ENCODE measurements at places on chromosomes 1 and 21. TPM values are rescaled to one million over a fixed set of nuclear protein-coding genes. Genes with fewer than 3 reads are reported as not detected.
A peak's percentile ranks its signal among the peaks of the same experiment; 100 is the strongest.

- no peaks in the 10 kb centered on the region for H3K27me3 ChIP-seq
- H3K27ac ChIP-seq, result no peak overlapping the region
- no peak for DNase-seq
These were observed 21.5 kb downstream of the TUT4 start for GRCh38 chr1:52531249-52531872.

DNA sequence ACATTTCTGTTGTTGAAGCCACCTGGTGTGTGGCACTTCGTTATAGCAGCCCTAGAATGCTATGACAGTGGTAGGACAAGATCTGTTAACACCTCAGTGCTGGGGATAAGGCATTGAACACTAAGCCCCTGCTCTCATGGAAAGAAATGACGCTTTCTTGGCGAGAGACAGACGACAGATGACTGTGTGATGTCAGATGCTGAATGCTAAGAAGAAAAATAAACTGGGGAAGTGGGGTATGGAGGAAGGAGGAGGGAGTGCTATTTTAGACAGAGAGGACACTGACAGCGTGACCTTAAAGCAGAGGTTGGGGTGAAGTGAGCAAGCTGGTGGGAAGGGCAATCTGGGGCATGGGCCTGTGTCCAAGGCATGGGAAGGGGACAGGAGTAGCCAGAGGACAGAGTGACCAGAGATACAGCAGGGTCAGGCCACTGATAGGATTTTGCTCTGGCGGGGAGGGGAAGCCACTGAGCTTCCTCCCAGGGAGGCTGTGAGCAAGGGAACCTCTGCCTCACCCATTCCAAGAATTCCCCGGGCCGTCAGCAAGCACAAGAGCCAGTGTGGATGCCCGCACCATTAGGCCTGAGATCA is 15.2 kb downstream of the DOP1B start:
- H3K4me3 ChIP-seq, result no peak overlapping the region
- no peak overlapping the region for H3K27ac ChIP-seq
- no peaks in the 10 kb centered on the region for H3K27me3 ChIP-seq
- peaks cover 15% of the 10 kb centered on the region for H3K4me1 ChIP-seq
- DNase-seq, result no peak

ACP6 gene
- total RNA-seq, result 7.5 TPM

CRYZL1 gene
- 30.6 TPM for total RNA-seq

- H3K27me3 ChIP-seq, result no peaks in the 10 kb centered on the region
- peaks cover 25% of the 10 kb centered on the region for H3K36me3 ChIP-seq
- H3K4me3 ChIP-seq, result no peak overlapping the region
- DNase-seq, result no peak
- peaks cover 22% of the 10 kb centered on the region for H3K4me1 ChIP-seq
These were observed 3.2 kb upstream of the LYPLA2 start for GRCh38 chr1:23787701-23788100.

GRCh38 chr1:112264553-112264952 is 131.5 kb upstream of the CTTNBP2NL start:
- H3K36me3 ChIP-seq, result no peaks in the 10 kb centered on the region
- DNase-seq, result no peak
- H3K27ac ChIP-seq, result no peak overlapping the region
- no peaks in the 10 kb centered on the region for H3K4me1 ChIP-seq
- H3K27me3 ChIP-seq, result no peaks in the 10 kb centered on the region

- peak overlapping the region; percentile 76 for H3K4me3 ChIP-seq
- no peak for DNase-seq
- H3K27ac ChIP-seq, result peak overlapping the region; percentile 90
- no peaks in the 10 kb centered on the region for H3K27me3 ChIP-seq
- H3K36me3 ChIP-seq, result no peaks in the 10 kb centered on the region
These were observed 440 bp upstream of the MUL1 start for GRCh38 chr1:20508411-20508771.

GRCh38 chr1:197062692-197063091 is 4.4 kb downstream of the F13B start:
- no peaks in the 10 kb centered on the region for H3K4me1 ChIP-seq
- H3K27ac ChIP-seq, result no peak overlapping the region
- DNase-seq, result no peak
- H3K27me3 ChIP-seq, result no peaks in the 10 kb centered on the region

DNA sequence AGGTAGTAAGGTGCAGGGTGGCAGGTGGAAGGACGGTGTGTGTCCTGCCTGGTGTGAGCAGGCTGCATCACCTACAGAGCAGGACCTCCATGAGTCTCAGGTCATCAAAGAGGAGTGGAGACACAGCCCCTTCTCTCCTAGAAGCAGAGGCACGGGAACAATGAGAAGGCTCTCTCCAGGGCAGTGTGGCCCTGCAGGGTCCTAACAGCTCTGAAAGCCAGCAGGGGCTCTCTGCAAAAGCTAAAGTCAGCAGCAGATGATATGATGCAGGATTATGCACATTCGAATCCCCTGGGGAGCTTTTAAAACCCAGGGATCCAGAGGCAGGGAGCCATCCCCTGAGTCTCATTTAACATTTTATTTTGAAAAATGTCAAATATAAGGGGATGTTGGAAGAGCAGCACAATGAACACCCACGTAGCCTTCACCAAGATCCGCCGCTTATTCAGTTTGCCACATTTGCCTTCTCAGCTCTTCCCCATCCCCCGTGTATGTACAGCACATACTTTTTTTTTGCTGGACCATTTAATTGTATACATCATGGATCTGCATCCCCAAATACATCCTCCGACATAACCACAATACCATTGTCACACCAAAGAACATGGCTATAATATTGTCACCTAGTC is 88.1 kb downstream of the CNIH3 start:
- H3K27me3 ChIP-seq, result no peaks in the 10 kb centered on the region
- H3K4me3 ChIP-seq, result no peak overlapping the region
- no peaks in the 10 kb centered on the region for H3K36me3 ChIP-seq
- no peak for DNase-seq

GRCh38 chr1:168553680-168554553 is 10.1 kb upstream of the XCL2 start:
- no peak overlapping the region for H3K4me3 ChIP-seq
- H3K27ac ChIP-seq, result no peak overlapping the region
- no peak for DNase-seq
- no peaks in the 10 kb centered on the region for H3K36me3 ChIP-seq

LORICRIN gene
- not detected for total RNA-seq

- no peaks in the 10 kb centered on the region for H3K4me1 ChIP-seq
- no peaks in the 10 kb centered on the region for H3K36me3 ChIP-seq
- H3K4me3 ChIP-seq, result no peak overlapping the region
- H3K27me3 ChIP-seq, result no peaks in the 10 kb centered on the region
- no peak overlapping the region for H3K27ac ChIP-seq
These were observed 9.2 kb upstream of the FNBP1L start for GRCh38 chr1:93438716-93439115.

DNA sequence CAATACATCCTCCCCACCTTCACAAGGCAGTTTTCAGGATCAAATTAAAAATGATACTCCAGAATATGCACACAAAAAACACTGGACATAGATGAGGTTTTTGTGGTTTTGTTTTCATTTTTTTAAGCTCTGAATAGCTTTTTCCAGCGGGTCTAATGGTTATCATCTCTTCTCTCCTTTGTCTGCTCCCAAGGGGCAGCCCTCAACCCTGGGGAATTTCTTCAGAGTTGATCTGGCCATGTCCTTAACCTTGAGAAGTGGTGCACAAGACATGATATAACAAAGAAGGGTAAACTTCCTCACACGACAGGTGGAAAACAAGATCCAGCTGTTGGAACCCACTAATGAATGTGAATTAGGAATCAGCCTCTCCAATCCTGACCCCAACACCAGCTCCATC is 1.5 kb upstream of the CD244 start:
- no peaks in the 10 kb centered on the region for H3K27me3 ChIP-seq
- H3K27ac ChIP-seq, result no peak overlapping the region
- H3K4me3 ChIP-seq, result no peak overlapping the region
- H3K36me3 ChIP-seq, result no peaks in the 10 kb centered on the region
- H3K4me1 ChIP-seq, result peaks cover 7% of the 10 kb centered on the region

COG2 gene
- total RNA-seq, result 47.5 TPM

- no peaks in the 10 kb centered on the region for H3K4me1 ChIP-seq
- no peaks in the 10 kb centered on the region for H3K27me3 ChIP-seq
- H3K27ac ChIP-seq, result no peak overlapping the region
- DNase-seq, result no peak
These were observed 51.0 kb downstream of the EDN2 start for GRCh38 chr1:41433501-41433900.

DNA sequence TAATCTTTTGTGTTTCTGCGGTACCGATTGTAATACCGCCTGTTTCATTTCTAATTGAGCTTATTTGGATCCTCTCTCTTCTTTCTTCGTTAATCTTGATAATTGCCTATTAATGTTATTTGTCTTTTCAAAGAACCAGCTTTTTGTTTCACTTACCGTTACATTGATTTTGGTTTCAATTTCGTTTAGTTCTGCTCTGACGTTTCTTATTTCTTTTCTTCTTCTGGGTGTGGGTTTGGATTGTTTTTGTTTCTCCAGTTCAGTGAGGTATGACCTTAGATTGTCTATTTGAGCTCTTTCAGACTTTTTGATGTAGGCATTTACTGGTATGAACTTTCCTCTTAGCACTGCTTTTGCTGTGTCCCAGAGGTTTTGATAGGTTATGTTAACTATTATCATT is 9.4 kb downstream of the OR2M2 start:
- H3K36me3 ChIP-seq, result no peaks in the 10 kb centered on the region
- H3K4me3 ChIP-seq, result no peak overlapping the region
- no peaks in the 10 kb centered on the region for H3K4me1 ChIP-seq
- H3K27me3 ChIP-seq, result no peaks in the 10 kb centered on the region
- DNase-seq, result no peak

CTH gene
- 9.5 TPM for total RNA-seq

GRCh38 chr1:116107371-116107770 is 3.8 kb upstream of the MAB21L3 start:
- no peak for DNase-seq
- H3K36me3 ChIP-seq, result no peaks in the 10 kb centered on the region
- no peaks in the 10 kb centered on the region for H3K27me3 ChIP-seq

GRCh38 chr1:6271006-6271405 is 10.1 kb upstream of the GPR153 start:
- no peaks in the 10 kb centered on the region for H3K27me3 ChIP-seq
- DNase-seq, result no peak
- no peak overlapping the region for H3K4me3 ChIP-seq
- H3K36me3 ChIP-seq, result no peaks in the 10 kb centered on the region
- no peaks in the 10 kb centered on the region for H3K4me1 ChIP-seq

OSBPL9 gene
- 43.4 TPM for total RNA-seq

GRCh38 chr1:69592341-69592740 is 24.6 kb downstream of the LRRC7 start:
- H3K36me3 ChIP-seq, result no peaks in the 10 kb centered on the region
- no peaks in the 10 kb centered on the region for H3K27me3 ChIP-seq
- no peak overlapping the region for H3K27ac ChIP-seq
- no peaks in the 10 kb centered on the region for H3K4me1 ChIP-seq
- no peak overlapping the region for H3K4me3 ChIP-seq
- no peak for DNase-seq

DNA sequence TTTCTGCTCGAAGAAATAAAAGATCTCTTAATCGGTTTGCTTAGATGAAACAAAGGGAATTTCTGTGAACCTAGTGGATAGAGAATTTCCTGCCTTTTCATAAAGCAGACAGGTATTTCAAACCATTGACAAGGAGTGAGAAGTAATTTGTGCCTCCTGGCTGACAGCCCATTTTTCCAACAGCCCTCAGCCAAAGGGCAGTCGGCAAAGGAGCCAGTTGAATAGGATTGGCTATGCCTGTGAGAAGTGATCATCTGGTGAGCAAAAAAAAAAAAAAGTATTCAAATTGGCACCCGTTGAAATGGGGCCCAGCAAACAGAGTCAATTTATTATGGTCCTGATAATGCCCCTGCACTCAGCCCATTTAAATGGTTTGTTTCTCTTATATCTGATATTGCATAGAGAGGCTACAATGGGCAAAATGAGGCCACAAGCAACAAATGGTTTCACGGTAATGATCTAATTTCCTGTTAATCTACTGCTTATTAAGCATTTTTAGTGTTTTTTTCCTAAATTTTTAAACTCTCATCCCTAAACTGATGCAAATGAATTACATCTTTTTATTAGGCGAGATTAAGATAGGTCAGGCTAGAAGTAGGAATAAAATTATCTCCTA is 477.5 kb downstream of the NUF2 start:
- H3K4me3 ChIP-seq, result no peak overlapping the region

GRCh38 chr1:42922687-42923366 is 35.8 kb downstream of the SLC2A1 start:
- peaks cover 22% of the 10 kb centered on the region for H3K4me1 ChIP-seq
- peak overlapping the region; percentile 18 for H3K4me3 ChIP-seq
- peaks cover 20% of the 10 kb centered on the region for H3K36me3 ChIP-seq

S100A7A gene
- not detected for total RNA-seq

GRCh38 chr1:226519716-226520598 is 28.6 kb upstream of the STUM start:
- no peaks in the 10 kb centered on the region for H3K27me3 ChIP-seq
- no peak for DNase-seq
- H3K27ac ChIP-seq, result no peak overlapping the region
- no peaks in the 10 kb centered on the region for H3K36me3 ChIP-seq

- peaks cover 27% of the 10 kb centered on the region for H3K4me1 ChIP-seq
- H3K36me3 ChIP-seq, result peaks cover 39% of the 10 kb centered on the region
- H3K4me3 ChIP-seq, result no peak overlapping the region
- no peak for DNase-seq
- no peaks in the 10 kb centered on the region for H3K27me3 ChIP-seq
- no peak overlapping the region for H3K27ac ChIP-seq
These were observed 7.3 kb downstream of the PLEKHO1 start for GRCh38 chr1:150156868-150157603.

DNA sequence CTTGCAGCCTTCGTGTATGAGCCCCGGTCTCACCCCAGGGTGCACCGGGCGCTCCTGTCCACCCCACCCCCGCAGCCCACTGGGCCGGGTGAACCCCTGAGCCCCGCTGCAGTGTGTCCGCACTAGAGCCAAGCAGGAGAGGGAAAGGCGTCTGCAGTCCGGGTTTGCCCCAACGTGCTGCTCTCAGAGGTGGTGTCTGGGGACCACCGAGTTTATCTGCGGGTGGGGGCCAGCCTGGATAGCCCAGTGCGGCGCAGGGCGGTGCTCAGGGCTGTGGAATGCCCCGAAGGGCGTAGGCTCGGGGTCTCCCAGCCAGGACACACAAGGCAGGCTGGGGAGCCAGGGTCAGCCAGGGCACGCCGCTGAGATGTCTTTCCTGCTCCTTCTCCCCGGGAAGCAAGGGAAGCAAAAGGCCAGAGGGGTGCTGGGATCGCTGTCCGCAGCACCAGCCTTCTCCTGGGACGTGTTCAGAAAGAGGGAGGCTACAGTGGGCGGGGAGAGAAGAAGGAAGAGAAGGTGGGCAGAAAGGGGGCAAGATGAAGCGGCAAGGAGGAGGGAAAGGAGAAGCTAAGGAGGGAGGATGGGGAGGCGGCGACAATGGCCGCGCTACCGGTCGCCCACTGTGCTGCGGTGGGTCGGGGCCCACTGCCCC is 56.6 kb downstream of the MAB21L3 start:
- H3K4me3 ChIP-seq, result peak overlapping the region; percentile 73
- H3K27me3 ChIP-seq, result peaks cover 3% of the 10 kb centered on the region
- no peak for DNase-seq
- H3K36me3 ChIP-seq, result no peaks in the 10 kb centered on the region
- H3K27ac ChIP-seq, result peak overlapping the region; percentile 5

GRCh38 chr1:99139876-99140275 is 124.4 kb upstream of the PLPPR4 start:
- H3K27ac ChIP-seq, result no peak overlapping the region
- no peaks in the 10 kb centered on the region for H3K36me3 ChIP-seq
- no peak for DNase-seq
- H3K4me3 ChIP-seq, result no peak overlapping the region

Data from CD8-positive, alpha-beta memory T cell (primary cell).